Ecto neural progenitor cell (in vitro differentiated cells): ENCODE measurements at places on chromosomes 6 and 20.

- DNase-seq = no peak
Observed at GRCh38 chr6:1525364-1526038, 84.2 kb upstream of the FOXC1 start.

GRCh38 chr6:16677458-16677857 lies 83.8 kb downstream of the ATXN1 start:
- DNase-seq = no peak

DNA sequence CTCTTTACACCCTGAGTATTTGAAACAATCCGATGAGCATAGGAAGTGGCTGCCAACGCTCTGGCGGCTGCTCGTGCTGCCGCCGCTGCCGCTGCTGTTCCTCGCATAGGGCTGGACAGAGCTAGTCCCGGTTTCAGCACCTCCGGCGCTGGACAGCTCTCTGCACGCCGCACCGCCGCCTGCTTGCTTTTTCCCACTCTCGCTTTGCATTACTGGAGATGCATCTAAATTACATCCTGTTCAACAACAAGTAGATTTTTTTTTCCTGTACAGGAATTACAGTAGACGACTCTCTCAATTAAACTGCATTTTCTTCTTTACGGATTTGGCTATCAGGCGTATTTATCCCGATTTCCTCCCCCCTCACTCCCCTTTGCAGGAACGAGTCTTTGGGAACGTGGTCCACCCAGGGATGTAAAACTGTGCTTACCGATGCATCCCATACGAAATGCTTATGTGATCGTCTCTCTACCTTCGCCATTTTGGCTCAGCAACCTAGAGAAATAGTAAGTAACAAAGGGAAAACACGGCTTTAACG lies 563.8 kb downstream of the LMBRD1 start:
- DNase-seq = peak; percentile 88

DNA sequence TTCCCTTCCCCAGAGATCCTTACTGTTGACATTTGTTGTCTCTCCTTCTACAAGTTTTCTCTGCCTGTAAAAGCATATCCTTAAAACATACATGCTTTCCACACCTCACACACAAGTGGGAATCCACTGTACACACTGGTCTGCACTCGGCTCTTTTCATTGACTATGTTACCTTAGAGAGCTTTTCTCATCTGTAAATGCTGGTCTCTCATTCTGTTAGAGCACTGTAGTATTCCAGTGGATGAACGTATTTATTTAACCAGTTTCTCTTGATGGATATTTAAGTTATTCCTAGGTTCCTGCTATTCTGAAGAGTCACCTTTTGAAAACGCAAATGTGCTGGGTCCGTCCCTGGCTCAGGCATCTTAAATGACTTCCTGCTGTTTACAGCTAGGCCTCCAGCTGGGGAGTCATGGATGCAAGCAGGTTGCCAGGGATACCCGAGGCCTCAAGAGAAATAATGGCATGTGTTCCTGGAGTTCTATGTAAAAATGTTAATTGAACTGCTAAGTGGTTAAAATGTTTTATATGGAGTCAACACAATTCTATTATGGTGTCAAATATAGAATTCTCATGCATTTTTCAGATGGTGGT lies 61.1 kb upstream of the TGM3 start:
- peak; percentile 54 for DNase-seq

- no peak for DNase-seq
Observed at GRCh38 chr6:25309886-25310285, 30.7 kb downstream of the CARMIL1 start.

- no peak for DNase-seq
Observed at GRCh38 chr20:15675061-15675514, 898.2 kb downstream of the KIF16B start.

DNA sequence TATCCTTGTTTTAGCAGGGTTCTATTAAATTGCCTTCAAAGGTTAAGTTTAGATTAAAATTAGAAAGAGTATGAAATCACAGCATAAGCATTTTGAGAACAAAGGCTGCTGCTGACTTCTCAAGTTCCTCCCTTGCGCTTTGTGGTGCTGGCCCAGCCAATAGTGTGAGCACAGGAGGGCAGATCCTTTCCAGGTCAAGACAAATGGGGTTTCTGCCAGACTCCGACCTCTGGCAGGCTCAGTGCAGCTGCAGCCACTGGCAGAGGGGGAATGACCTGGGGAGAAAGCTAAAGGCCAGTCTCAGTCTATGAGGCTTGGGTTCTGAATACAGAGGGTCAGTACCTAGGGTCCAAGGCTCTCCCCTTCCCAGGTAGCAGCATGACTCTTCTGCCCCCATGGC lies 27.0 kb downstream of the CLIC5 start:
- no peak for DNase-seq

DNA sequence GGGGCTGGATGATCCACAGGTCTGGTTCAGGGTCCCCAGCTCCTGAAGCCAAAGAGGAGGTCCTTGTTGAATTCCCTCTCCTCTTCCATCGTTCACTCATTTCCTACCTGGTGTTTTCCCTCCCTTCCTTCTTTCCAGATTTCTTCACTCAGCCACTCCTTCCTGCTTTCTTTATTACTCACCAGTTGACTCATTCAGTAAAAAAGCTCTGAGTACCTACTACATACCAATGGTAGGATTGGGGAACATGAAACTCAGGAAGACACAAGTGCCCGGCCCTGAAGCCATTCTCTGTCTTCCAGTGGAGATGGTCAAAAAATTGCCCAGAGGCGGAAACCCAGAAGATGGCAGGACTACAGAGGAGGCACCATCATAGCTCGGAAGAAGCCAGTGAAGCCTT lies 11.9 kb upstream of the NSFL1C start:
- DNase-seq = no peak

GRCh38 chr6:113495521-113495920 lies 361.6 kb upstream of the MARCKS start:
- DNase-seq = no peak

- DNase-seq = no peak
Observed at GRCh38 chr20:55478724-55479450, 526.4 kb downstream of the CBLN4 start.

DNA sequence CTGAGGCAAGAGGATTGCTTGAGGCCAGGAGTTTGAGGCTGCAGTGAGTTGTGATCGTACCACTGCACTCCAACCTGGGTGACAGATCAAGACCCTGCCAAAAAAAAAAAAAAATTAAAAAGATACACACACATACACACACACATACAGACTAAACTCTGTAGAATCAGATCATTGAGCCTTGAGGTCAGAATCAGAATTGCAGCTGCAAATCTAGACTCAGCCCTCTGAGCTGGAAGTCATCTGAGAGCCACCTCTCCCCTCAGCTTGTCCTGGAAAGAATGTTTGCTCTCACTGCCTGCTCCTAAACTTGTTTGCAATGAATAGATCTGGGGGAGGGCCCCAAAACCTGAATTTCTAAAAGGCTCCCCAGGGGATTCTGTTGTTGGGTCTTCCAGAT lies 41.4 kb upstream of the ANGPT4 start:
- no peak for DNase-seq

DNA sequence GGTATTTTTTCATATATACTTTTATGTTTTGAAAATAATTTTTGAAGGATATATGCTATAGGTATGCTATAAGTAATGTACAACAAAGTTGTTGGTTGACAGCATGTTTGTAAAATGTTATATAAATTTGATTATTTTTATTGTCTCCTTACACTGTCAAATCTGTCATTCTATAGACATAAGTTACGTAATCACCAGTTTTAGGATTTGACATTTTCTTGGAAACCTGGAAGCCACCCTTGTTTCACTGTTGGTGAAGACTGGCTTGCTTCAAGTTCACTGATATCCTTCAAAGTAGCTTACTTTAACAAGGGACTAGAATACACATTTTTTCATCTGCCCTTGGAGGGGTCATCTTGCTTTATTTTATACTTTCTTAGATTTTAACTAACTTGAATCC lies 1288.6 kb upstream of the EYS start:
- DNase-seq = no peak

- DNase-seq = no peak
Observed at GRCh38 chr20:53786445-53787267, 193.0 kb upstream of the ZNF217 start.

DNA sequence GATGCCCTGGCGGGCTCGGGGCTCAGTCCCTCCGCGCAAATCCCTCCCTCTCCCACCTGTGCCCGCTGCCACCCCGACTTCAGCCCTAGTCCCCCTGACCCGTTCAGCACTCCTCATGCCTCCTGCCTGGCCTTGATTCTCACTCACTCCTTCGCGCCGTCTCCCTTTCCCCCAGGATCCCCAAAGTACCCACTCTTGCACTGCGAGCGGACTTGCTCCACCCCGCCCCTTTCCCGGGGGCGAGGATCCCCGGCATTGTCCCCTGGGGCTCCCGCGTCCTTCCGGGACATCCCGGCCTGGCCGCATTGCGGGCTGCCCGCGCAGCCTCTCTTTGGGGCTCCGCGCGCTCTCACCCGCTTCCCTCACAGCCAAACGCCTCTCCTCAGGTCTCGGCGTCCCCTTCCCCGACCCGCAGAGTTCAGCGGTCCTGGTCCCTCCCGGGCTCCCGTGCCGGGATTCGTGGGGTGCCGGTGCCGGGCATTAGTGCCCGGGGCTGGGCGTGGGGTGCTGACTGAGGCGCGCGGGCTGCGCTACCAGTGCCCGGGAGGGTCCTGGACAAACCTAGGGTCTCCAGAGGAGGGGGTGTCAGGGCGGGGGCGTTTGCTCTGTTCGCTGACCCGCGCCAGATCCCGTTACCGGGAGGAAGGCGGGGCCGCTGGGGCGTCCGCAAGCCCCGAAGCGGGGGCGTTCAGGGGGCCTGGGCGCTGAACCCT lies 45.5 kb upstream of the SUPT3H start:
- DNase-seq = peak; percentile 70

GRCh38 chr6:136326038-136326553 lies 36.5 kb upstream of the BCLAF1 start:
- no peak for DNase-seq

DNA sequence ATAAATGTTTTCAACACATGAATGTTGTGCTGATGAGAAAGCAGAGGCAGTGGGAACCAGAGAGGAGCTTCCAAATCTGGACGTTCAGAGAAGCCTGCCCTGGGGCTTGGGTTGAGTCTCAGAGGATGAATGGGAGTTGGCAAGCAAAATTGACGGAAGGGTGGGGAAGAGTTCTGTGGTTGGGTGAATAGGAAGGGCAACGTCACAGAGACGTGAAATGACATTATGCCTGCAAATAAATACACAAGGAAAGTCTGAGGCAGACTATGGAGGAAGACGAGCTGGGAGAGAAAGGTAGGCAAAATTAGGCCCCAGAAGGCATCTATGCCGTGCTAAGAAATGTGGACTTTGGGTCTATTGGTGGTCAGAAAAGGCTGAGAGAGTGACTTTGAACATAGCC lies 25.2 kb upstream of the SGK1 start:
- DNase-seq = no peak

- peak; percentile 51 for DNase-seq
Observed at GRCh38 chr20:37943501-37944455, 40.9 kb downstream of the VSTM2L start.

- no peak for DNase-seq
Observed at GRCh38 chr20:59392736-59393135, 92.3 kb downstream of the EDN3 start.

DNA sequence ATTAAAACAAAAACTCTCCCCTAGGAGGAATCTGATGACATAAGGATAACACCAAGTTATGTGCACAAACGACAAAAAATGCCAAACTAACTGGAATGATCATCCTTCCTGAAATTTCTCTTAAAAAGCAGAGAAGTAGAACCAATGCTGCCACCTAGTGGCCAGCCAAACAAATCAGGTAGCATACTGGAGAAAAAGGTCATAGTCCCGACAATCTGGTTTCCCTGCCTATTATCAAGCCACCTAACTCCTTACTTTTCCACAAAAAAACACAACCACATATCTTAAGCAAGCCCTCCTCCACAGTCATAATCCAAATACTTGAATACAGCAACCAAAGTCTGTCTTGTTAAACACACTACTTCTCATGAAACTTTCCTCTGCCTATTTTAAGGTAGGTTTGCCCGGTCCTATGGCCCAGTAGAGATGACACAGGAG lies 5.3 kb downstream of the OARD1 start:
- no peak for DNase-seq

DNA sequence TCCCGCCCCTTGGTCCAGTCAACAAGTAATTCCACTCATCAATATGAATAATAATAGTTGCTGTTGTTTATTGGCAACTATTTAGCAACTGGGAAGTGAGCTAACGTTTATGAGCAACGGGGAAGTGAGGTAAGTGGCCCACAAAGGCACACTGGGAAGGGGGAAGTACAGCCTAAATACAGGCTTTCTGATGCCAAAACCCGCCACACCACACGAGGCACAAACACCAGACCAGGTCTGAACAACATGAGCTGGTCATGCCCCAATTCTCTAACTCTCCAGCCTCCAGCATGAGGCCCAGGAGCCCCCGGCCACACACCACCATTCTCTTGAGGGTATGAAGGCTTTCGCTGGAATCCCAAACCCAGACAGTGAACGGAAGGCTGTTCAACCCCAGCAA lies 50.8 kb downstream of the PREX1 start:
- DNase-seq = no peak

GRCh38 chr6:31031095-31031494 lies 20.8 kb downstream of the MUC22 start:
- no peak for DNase-seq

GRCh38 chr6:3603340-3604130 lies 146.7 kb upstream of the SLC22A23 start:
- DNase-seq = no peak

GRCh38 chr6:137968901-137969300 lies 101.8 kb downstream of the TNFAIP3 start:
- no peak for DNase-seq

DNA sequence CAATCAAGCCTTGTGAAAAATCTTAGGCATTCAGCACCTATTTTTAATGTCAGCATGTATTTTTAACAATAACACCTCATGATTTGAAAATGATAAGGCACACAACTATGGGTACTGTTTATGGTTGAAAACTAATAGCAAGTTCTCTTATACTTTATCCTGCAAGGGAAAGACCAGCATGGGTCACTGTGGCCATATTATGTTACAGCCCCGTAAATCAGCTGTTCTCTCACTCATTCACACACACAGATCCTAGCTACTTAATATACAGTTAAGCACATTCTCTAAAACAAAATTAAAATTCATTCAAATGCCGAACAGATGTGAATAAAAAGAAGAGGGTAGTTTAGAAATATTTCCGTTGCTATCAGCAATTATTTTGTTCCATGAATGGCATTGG lies 224.4 kb downstream of the OGFRL1 start:
- DNase-seq = no peak

- DNase-seq = no peak
Observed at GRCh38 chr6:152398993-152399392, 238.2 kb downstream of the SYNE1 start.

GRCh38 chr6:168605964-168606363 lies 165.0 kb downstream of the SMOC2 start:
- no peak for DNase-seq

DNA sequence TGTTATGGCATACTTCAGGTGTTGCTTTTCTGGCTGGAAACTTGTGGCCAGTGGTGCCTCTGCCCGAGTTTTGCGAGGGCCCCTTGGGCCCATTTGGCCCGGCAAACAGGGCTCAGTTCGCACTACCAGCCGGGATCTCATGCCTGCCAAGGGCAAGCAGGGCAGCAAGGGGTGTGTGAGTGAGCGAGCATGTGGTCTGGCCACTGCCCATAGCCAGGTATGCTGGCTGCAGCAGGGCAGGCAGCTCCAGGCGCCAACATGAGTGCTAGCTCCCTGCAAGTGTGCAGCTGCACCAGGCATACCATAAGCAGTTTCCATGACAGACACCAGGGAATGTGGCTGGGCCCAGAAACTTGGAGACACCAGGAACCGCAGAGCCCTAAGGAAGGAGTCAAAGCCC lies 389.5 kb downstream of the NKAIN2 start:
- no peak for DNase-seq

- no peak for DNase-seq
Observed at GRCh38 chr6:158715330-158716311, 65.8 kb downstream of the SYTL3 start.

- no peak for DNase-seq
Observed at GRCh38 chr6:10695086-10695657, 400 bp downstream of the PAK1IP1 start.
